Suprapubic skin (tissue), 4 donors: ENCODE measurements at places on chromosomes 13 and 19.

DNA sequence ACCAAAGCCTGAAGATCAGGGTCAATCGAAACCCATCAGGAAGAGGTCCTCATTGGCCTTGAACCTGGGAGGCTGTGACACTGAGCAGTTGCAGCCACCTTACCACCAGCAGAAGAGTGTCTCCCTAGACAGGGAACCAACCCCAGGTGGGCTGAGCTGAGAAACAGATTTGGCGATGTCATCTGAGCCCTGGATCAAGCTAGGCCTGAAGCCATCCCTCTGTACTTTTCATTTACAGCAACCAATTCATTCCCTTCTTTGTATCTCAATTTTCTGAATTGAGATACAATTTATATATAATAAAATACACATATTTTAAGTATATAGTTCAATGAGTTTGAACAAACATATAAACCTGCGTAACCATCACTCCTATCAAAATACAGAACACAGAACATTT lies 14.6 kb downstream of the RHPN2 start:
- DNase-seq = no peak

DNA sequence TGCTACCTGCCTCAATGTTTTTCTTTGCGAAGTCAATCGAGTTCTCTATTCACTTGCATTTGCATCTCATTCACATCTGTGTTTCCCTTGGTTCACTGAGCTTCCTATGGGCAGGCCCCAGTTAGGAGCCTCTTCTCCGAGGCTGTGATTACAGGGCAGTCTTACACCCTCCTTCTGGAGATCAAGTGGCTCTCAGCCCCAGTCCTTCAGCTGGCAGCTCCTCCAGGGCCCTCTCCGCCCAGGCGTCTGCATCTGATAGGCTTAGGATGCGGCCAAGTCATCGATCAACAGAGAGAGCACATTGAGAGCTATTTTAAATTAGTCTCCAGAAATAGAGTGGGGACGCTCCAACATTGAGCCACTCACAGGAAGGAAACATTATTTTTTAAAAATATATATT lies 44.2 kb downstream of the MBNL2 start:
- no peak for DNase-seq

GRCh38 chr13:105377452-105377851 lies 1158.0 kb downstream of the EFNB2 start:
- DNase-seq = no peak

- DNase-seq = peak; percentile 83
These were observed 870 bp downstream of the ZNF442 start for GRCh38 chr19:12364391-12365235.

GRCh38 chr13:22077764-22078163 lies 406.9 kb downstream of the FGF9 start:
- no peak for DNase-seq

- DNase-seq = peak; percentile 4
These were observed 63.5 kb upstream of the HMGB1 start for GRCh38 chr13:30529085-30529834.

- no peak for DNase-seq
These were observed 8.4 kb downstream of the CLASRP start for GRCh38 chr19:45047188-45047797.

- DNase-seq = no peak
These were observed 16.7 kb upstream of the POSTN start for GRCh38 chr13:37615276-37615675.

DNA sequence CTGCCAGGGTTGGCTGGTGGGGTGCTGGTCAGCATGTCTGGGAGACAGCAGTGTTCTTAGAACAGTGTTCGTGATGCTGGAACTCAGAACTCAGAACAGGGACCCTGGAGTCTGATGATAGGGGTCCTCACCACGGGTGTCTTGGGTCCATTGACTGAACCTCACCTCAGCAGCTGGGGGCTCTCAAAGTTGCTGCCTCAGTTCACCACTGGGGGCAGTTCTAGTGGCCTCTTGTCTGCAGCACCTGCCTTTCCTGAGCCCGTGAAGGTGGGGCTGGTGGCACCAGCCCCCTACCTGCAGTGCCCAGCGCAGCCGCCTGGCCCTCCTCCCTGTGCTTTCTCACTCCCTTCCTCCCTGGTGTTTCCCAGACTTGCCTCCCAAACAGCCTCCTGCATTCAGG lies 28.5 kb downstream of the SAFB start:
- DNase-seq = no peak

DNA sequence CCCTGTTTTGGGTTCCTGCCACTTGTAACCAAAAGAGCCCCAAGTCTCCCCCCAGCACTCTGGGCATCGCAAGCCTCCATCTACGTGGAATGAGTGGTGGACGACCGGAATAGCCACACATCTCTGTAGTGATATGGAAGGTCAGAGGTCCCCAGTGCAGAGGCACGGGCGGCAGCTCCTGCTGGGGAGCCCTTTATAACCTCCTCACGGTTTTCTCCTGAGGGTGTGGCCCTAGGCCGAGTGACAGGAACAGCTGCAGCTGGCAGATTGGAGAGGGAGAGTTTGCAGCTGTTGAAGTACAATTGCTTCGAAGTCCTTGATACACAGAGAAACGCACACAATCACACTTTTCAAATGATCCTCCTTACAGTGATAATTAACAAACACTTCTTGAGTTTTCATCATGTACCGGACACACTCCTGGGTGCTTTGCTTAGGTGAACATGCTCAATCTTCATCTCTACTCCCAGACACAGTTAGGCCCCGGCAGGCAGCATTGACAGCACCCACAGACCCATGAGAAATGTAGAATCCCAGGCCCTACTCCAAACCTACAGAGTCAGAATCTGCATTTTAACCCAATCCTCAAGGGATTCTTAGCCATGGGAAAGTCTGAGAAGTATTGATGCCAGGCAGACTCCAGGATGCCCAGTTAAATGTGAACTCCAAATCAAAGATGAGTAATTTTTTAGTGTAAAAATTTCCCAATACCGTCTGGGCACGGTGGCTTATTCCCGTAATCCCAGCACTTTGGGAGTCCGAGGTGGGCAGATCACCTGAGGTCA lies 4.9 kb upstream of the ZNF787 start:
- DNase-seq = no peak

- no peak for DNase-seq
These were observed 139.3 kb downstream of the TNFRSF19 start for GRCh38 chr13:23709536-23709935.

GRCh38 chr13:45678282-45678681 lies 23.8 kb upstream of the CBY2 start:
- no peak for DNase-seq

DNA sequence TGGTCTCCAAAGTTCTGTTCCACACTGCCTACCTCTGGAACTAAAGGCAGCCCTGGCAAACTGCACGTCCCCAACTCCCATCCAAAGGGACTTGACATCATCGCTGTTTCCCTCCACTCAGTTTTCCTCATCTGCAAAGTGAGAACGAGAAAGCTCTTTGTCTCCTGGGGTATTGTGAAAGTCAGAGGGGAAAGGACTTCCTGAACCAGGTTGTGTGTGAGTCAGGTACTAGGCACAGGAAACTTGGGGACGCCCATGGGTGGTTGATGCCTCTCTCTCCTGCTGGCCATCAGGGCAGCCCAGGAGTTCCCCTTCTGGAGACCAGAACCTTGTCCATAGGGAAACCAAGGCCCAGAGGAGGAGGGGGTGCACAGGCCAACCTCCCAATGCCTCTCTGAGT lies 4.7 kb downstream of the CRLF1 start:
- no peak for DNase-seq

DNA sequence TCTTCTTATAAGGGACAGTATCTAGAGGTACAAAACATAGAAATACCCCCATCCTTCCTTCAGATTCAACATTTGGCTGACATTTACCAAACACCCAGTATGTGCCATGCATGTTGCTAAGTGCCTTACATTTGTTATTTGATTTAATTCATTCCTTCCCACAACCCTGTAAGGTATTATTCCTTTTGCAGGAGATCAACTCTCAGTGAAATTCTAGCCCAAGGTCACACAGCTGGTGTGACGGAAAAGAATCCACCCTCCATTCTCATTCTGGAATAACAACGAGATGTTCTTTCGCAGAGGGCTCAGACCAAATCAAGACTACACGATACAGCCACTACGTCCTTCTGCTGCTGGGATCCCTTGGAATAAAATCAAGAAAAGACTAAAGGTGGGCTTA lies 67.8 kb downstream of the C13orf42 start:
- no peak for DNase-seq

DNA sequence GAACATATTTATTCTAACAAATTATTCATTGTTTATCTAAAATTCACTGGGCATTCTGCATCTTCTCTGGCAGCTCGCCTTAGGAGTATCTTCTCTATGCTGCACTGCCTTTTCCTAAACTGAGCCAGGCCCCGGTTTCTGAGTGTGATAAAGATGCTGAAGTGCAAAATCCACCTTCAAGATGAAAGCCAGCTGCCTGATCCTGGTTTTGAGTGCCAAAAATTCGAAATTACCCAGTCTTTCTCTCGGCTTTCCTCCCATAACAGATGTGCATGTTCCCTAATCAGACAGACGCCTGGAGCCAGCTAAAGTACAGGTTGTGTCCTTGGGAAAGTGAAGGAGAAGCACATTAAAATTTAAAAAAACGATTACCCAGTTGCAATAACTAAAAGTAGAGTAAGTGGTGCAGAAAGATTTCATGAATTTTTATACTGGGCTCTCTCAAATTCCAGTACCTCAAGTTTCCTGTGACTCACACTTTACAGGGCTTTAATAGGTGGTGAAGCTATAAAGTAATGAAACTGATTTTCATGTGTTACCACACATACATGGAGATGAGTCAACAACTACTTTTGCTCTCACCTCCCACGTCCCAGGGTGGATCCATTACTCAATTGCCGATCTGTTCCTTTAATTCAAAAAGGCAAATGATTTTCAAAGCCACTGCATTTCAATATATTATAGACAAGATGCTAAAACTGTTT lies 65.0 kb upstream of the GTF2F2 start:
- DNase-seq = no peak

DNA sequence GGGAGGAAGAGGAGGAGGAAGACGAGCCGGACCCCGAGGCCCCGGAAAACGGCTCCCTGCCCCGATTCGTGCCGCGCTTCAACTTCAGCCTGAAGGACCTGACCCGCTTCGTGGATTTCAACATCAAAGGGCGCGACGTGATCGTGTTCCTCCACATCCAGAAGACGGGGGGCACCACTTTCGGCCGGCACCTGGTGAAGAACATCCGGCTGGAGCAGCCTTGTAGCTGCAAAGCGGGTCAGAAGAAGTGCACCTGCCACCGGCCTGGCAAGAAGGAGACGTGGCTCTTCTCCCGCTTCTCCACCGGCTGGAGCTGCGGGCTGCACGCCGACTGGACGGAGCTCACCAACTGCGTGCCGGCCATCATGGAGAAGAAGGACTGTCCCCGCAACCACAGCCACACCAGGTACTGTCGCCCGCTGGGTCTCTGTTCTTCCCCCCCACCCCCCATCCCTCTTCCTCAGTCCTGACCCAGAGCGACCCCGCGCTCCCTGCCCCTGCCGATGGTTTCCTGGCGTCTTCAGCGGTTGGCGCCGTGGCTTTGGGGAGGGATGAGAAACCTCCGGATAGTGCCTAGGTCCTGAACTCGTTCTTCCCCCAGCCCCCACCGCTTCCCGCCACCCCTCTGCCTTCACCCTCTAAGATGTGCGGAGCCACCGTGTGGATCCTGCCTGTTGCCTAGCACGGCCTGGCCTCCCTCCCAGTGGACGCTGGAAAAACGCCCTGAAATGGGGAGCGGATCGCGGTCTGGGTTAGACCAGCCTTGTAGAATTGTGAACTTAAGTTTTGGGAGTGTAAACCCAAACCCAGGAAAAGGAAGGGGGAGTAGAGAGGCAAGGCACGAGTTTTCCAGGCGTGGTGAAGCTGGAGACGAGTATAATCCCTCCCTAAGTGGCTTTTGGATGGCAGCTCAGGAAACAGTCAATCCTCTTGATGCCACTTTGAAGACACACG lies 1.5 kb downstream of the HS6ST3 start:
- DNase-seq = peak; percentile 75

DNA sequence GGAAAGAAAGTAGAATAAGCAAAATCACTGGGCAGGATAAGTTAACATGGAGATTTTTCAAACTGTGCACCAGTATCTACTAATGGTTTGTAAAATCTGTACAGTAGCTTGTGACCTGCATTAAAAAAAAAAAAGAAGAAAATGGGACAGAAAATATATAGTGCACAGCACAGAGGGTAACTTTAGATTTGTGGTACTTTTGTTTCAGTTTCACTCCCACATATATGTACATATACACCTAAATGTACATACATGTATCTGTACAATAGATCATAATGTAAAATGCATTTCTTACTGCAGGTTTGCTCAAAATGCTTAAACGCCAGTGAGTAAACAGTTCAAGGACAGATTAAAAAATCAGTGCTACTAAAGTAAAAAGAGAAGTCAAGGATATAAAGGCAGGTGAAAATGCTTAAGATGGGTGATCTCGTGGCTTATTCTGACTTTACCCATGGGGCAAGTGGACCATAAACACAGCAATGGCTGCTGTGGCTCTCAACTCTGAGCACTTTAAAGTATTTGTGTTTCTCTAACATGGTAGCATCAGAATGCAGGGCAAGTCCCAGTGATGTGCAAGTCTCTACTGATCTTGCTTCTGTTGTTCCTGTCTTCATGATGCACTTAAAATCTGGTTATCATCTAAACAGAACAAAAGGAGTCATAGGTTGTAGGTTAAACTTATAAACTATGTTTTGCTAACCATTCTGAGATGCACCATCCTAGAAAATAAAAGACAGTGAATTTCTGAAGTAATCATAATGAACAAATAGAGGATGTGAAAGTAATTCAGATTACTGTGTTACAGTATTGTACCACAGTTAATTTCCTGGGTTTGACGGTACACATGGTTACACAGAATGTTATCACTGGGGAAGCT lies 112.3 kb downstream of the MIPEP start:
- DNase-seq = no peak

GRCh38 chr19:5579697-5580096 lies 11.9 kb upstream of the TINCR start:
- DNase-seq = no peak

- no peak for DNase-seq
These were observed 113.5 kb downstream of the FOXO1 start for GRCh38 chr13:40552895-40553294.

GRCh38 chr19:17450264-17451075 lies 2.0 kb upstream of the TMEM221 start:
- DNase-seq = no peak

DNA sequence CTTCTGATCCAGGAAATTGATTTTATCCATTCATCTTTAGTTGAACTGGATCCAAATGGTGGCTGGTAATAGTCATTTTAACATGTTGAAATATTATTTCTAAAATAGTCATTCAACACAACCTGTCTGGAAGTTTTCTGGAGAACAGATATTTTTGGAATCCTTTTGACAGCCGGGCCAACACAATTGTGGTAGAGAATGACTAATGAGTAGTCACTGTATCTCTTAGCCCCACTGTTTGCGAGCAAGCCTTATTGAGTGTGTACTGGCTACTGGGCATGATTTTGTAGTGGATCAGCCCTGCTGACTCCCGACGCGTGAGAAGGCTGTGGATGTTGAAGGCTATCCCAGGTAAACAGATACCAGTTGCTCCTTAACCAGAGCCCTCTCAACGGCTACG lies 383.4 kb downstream of the ZNF536 start:
- DNase-seq = no peak

DNA sequence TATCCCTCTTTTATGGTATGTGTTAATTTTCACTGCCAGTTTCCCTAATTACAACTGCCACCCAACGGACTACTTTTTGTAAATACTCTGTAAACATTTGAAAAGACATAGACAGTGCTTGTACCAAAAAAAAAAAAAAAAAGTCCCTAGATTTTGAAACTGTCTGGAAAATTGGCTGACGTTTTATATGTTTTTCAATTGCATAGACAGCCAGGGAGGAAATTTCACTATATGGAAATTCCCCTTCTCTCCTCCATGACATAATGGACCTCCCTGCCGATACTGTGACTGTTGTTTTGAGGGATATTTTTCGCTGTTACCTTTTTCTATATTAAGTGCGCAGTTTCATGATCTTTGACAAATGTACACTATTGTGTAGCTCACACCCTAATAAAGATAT lies 43.4 kb downstream of the C13orf42 start:
- no peak for DNase-seq
